ENCODE measurements at places on chromosomes 5 and 9.

GRCh38 chr9:115327436-115328122 is 209.6 kb upstream of the TNC start:
- no peak for DNase-seq

DNA sequence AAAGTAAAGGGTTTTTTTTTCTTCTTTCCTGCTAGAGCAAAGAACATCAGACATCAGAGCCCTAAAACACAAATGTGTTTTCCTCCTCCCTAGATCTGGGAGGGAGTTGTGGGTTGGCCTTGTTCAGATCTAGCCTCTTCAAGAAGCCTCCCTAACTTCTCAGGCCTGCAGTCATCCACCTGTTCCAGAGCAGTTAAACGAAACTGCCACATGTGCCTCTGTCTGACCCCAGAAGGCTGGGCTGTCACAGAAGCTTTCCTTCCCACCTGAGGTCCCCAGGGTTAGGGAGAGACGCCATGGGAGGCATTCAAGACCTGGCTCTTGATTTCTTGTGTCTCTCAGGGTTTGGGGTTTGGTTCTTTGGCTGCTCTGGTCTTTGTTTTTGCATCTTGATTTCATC is 87.0 kb downstream of the DAB2IP start:
- DNase-seq: no peak

- no peak for DNase-seq
These were observed 33.6 kb downstream of the IL7R start for GRCh38 chr5:35890021-35891020.

DNA sequence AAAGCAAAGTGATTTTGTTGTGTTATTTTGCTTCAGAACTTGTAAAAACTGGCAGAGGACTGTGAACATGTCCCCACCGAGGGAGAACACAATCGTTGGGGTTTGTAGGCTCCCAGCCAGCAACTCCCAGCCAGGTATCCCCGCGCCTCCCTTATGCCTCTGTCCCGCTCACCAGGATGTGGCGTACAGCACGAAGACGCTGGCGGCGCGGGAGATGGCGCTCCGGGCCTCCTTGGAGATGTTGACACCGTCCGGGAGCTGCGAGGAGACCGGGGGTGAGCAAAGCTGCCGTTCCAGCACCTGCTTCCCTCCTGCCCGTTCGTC is 630 bp downstream of the POLE3 start:
- no peak for DNase-seq

DNA sequence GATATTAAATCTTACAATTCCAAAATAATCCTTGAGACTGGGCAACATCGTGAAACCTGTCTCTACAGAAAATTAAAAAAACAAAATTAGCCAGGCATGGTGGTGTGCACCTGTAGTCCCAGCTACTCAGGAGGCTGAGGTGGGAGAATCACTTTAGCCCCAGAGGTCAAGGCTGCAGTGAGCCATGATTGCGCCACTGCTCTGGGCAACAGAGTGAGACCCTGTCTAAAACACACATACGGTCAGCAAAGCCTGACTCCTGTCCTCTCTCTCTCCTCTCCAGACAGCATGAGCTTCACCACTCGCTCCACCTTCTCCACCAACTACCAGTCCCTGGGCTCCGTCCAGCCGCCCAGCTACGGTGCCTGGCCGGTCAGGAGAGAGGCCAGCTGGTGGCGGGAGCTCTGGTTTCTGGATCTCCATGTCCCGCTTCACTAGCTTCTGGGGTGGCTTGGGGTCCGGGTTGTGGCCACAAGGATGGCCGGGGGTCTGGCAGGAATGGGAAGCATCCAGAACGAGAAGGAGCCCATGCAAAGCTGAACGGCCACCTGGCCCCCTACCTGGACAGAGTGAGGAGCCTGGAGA is 9.0 kb upstream of the PDCL start:
- no peak for DNase-seq

DNA sequence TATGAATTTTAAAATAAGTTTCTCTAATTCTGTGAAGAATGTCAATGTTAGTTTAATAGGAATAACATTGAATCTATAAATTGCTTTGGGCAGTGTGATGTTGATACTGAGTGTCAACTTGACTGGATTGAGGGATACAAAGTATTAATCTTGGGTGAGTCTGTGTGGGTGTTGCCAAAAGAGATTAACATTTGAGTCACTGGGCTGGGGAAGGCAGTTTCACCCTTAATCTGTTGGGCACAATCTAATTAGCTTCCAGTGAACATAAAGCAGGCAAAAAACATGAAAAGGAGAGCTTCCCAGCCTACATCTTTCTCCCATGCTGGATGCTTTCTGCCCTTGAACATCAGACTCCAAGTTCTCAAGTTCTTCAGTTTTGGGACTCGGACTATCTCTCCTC is 832.0 kb upstream of the ARRDC3 start:
- DNase-seq: no peak

GRCh38 chr5:169248996-169249395 is 51.9 kb downstream of the SLIT3 start:
- no peak for DNase-seq

DNA sequence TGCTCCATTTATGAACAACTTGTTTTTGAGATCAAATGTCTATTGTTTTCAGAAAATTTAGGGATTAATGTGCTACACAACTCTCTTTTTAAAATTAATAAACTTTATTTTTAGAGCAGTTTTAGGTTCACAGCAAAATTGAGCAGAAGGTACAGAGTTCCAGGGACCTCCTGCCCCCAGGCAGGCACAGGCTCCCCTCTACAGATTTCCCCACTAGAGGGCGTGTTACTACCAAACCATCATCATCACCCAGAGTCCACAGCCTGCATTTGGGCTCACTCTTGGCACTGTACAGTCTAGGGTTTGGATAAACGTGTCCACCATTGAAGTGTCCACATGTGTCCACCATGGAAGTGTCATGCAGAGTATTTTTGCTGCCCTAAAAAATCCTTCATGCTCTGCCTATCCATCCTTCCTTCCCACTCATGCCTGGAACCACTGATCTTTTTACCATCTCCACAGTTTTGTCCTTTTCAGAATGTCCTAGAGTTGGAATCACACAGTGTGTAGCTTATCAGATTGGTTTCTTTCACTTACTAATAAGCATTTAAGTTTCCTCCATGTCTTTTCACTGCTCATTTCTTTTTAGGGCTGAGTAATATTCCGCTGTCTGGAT is 61.7 kb downstream of the MRPL36 start:
- no peak for DNase-seq

DNA sequence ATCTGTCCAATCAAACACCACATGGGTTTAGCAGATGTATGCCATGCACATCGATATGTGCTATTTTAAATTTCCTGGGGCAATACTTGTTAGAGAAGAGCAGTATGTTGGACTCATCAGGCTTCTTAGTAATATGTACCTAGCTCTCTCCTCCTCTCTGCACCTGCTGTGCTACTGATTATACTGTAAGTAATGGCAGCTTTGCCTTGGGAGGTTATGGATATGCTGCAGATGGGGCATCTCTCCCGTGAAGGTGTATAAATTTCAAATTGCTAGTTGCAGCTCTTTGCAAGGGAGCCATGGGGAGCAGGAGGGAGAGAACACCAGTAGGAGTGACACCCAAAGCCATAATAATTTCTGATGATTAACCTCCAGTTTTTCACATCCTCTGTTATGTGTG is 101.5 kb downstream of the SPATA31D1 start:
- no peak for DNase-seq

DNA sequence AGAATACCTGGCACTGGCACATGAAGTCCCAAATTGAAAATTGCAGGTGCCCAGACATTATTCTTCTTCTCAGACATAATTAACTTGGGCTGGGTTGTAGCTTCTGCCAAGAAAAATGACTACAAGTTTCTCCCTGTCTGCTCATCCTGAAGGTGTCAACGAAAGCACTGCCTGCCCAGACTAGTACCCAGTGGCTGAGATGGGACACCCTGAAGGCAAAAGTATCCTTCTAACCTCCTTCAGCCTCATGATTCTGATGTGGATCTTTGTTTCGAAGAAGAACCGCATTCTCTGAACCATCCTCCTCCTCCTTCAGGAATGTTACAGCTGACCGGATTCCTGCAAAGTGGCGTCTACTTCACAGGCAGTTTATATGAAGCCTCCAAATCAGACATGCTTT is 161.1 kb upstream of the FST start:
- DNase-seq: no peak

- DNase-seq: no peak
These were observed 20.0 kb upstream of the PITX1 start for GRCh38 chr5:135053989-135054388.

DNA sequence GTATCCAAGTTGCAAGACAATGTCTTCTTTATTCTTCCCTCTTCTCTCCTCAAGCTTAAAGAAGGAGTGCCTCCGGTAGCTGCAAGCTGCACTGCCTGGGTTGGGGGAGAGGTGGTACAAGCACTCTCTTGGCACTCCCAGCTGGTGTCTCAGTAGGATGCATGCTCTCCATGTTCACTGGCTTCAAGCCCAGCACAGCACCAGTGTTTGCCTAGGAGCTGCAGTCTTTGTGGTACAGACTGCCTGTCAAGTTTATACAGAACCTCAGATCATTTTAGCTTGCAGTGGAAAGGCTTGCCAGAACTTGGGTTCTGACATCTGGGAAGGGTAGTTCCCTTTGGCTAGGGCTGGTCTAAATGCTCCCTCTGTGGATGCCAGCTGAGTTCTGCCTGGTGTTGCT is 505.6 kb downstream of the MAN2A1 start:
- DNase-seq: peak; percentile 4

- DNase-seq: no peak
These were observed 29.0 kb downstream of the PSMB7 start for GRCh38 chr9:124386201-124386600.

DNA sequence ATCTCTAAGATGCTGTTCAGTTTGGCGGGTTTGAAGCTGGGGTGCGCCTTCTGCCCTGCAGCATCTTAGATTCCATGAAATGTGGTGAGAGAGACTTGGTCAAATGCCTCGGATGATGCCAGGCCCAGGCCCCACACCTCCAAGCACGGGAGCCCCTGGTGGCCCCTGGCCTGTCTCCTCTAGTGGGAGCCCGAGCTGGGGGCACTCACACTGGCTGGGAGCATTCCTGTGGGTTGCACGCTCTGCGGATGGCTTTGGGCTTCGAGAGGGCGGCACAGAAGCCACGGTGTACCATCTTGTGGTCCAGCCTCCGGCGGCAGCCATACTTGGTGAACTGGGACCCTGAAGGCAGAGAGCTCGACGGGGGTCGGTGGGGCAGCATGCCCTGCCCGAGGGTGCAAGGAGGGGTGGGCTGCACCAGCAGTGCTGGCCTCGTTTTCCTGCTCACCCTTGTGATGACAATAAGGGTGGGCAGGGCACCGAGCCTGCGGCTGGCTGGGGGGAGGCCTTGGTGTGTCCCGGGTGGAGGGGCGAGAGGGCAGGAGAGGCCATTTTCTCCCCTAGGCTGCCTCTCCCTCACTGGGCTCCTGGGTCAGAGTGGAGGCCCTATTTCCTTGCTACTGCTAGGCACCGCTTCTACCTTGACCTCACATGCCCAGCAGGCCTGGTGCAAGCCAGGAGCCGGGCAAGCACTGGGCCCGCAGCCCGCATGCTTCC is 65.8 kb downstream of the ZNF354C start:
- DNase-seq: no peak

DNA sequence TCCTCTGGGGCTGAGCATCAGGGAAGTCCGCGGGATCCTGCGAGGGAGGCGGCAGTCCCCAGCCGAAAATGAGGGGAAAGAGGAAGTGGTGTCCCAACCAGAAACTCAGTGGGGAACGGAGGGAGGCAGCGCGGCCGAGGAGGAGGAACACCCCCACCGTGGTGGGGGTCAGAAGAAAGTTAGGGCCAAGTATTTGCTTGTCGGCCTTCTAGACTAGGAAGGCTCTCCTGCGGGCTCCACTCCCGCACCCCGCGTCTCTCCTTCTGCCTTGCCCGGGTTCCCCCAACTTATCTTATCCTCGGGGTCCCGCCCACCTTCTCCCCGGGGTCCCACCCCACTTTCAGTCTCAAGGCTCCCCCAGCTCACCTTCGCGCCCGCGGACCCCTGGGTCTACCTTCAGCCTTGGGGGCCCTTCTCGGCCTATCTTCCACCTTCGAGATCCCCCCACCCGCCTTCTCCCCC is 557 bp upstream of the PHF2 start:
- no peak for DNase-seq

GRCh38 chr5:129960831-129961230 is 56.6 kb downstream of the CHSY3 start:
- DNase-seq: no peak

DNA sequence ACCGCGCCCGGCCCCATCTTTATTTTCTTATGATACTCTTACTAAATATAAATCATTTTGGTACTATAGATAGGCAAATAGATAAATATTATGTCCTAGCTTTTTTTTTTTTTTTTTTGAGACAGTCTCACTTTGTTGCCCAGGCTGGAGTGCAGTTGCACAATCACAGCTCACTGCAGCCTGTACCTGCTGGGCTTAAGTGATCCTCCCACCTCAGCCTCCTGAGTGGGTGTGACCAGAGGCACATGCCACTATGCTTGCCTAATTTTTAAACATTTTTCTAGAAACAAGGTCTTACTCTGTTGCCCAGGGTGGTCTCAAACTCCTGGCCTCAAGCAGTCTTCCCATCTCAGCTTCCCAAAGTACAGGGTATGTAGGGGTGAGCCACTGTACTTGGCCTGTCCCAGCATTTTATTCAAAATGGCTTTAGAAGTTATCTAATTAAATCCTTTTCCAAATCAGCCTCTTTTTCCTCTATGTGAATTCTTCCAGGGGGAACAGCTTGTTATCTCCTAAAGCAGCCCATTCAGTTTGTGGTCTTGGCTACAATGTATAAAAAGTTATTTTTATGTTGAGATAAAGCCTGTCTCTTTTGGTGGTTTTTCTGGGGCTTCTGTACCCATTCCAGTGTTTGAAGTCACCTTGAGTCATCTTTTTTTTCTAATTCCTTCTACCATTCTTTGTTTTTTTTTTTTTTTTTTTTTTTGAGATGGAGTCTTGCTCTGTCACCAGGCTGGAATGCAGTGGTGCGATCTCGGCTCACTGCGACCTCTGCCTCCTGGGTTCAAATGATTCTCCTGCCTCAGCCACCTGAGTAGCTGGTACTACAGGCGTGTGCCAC is 12.1 kb downstream of the MELK start:
- DNase-seq: no peak

GRCh38 chr5:150340614-150341255 is 16.8 kb upstream of the TCOF1 start:
- DNase-seq: no peak

Data from anterior cingulate cortex (tissue), 58 donors.